ENCODE measurements at places on chromosomes 5 and 9. TPM values are rescaled to one million over a fixed set of nuclear protein-coding genes. Genes with fewer than 3 reads are reported as not detected.
A peak's percentile ranks its signal among the peaks of the same experiment; 100 is the strongest.

DNA sequence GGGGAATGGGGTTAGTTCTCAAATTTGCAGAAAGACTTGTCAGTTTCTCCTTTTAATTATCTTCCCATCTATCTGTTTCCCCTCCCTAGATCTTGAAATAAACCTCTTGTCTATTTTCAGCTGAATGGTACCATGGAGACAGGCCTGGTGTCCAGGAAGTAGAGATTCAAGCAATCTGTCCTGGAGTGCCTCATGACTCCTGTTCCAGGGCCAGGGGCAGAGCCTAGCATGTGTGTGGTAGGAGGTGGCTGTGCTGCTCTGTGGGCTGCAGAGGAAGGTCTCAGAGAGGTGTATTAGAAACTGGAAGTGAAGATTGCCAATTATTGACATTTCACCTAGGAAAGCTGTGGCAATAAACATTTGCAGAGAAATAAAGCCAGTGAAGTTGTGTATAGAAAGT is 175.8 kb upstream of the ATP10B start:
- no peak overlapping the region for H3K27ac ChIP-seq
- no peak overlapping the region for H3K4me3 ChIP-seq
- DNase-seq: no peak
- no peaks in the 10 kb centered on the region for H3K36me3 ChIP-seq
- H3K4me1 ChIP-seq: no peaks in the 10 kb centered on the region
- no peaks in the 10 kb centered on the region for H3K27me3 ChIP-seq

- peak overlapping the region; percentile 84 for H3K4me3 ChIP-seq
- peak overlapping the region; percentile 87 for H3K27ac ChIP-seq
- no peaks in the 10 kb centered on the region for H3K27me3 ChIP-seq
- peaks cover 1% of the 10 kb centered on the region for H3K36me3 ChIP-seq
These were observed 1.6 kb downstream of the CARD19 start for GRCh38 chr9:93097511-93098201.

- H3K36me3 ChIP-seq: no peaks in the 10 kb centered on the region
- H3K4me1 ChIP-seq: no peaks in the 10 kb centered on the region
- no peak for DNase-seq
- H3K4me3 ChIP-seq: no peak overlapping the region
These were observed 49.2 kb upstream of the PPP1R2B start for GRCh38 chr5:156800929-156801328.

GRCh38 chr5:149826574-149826973 is 96.5 kb downstream of the PPARGC1B start:
- peak; percentile 44 for DNase-seq
- H3K27ac ChIP-seq: no peak overlapping the region
- H3K36me3 ChIP-seq: no peaks in the 10 kb centered on the region
- no peak overlapping the region for H3K4me3 ChIP-seq
- no peaks in the 10 kb centered on the region for H3K27me3 ChIP-seq
- H3K4me1 ChIP-seq: peaks cover 2% of the 10 kb centered on the region

- no peak overlapping the region for H3K27ac ChIP-seq
- no peaks in the 10 kb centered on the region for H3K36me3 ChIP-seq
- no peaks in the 10 kb centered on the region for H3K27me3 ChIP-seq
- DNase-seq: no peak
These were observed 391.5 kb downstream of the HTR1A start for GRCh38 chr5:63570752-63571151.

IL5 gene
- total RNA-seq: not detected

NR5A1 gene
- not detected for total RNA-seq

All from fibroblast of lung (primary cell).